ENCODE measurements at places on chromosomes 7 and 10. TPM values are rescaled to one million over a fixed set of nuclear protein-coding genes. Genes with fewer than 3 reads are reported as not detected.
A peak's percentile ranks its signal among the peaks of the same experiment; 100 is the strongest.

DNA sequence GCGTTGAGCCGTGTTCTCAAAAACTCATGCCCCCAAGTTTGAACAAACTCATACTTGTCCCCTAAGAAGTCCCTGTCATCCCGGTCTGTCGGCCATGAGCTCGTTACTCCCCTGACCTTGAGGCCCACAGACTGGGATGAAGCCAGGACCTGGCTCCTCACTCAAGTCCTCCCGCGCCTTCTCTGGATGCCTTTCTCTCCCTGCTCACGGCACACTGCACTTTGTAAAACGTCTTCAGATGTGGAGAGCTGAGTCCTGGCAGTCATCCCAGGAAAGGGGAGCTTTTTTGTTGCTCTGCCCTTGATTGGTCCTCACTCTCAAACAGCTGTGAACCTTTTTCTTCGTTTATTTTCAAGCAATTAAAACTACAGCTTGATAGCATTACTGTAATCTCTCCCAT, 110.8 kb downstream of the JAZF1 start:
- DNase-seq = no peak

Gene TLL2
- 0.32 TPM for total RNA-seq

Gene C7orf57
- total RNA-seq = not detected

DNA sequence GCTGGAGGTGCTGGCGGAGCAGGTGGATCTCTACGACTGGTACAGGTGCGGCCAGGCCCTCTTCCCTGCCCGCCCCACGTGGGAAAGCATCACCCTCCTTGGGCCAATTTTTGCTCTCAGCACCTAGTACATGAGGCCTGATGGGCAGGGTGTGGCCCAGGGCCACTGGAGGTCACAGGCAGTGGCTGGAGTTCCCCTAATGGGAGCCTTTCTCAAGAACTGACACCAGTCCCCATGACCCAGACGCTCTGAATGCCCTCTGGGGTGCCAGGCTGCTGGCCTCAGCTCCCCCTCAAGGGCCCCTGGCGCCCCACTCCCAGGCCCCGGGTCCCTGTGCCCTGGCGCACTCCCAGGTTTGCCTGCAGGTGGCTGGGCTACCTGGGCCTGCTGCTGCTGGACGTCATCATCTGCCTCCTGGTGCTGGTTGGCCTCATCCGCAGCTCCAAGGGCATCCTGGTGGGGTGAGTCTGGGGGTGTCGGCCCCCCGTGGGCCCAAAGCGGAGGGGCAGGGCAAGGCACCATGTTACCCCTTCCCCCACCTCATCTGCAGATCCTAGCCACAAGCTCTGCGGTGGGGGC, 15.9 kb downstream of the TTYH3 start:
- no peak for DNase-seq

Gene CTNNA3
- total RNA-seq = 0.27 TPM

Gene WDFY4
- total RNA-seq = 0.59 TPM

- DNase-seq = peak; percentile 27
These were observed 40.0 kb upstream of the AGR3 start for GRCh38 chr7:16921644-16922257.

DNA sequence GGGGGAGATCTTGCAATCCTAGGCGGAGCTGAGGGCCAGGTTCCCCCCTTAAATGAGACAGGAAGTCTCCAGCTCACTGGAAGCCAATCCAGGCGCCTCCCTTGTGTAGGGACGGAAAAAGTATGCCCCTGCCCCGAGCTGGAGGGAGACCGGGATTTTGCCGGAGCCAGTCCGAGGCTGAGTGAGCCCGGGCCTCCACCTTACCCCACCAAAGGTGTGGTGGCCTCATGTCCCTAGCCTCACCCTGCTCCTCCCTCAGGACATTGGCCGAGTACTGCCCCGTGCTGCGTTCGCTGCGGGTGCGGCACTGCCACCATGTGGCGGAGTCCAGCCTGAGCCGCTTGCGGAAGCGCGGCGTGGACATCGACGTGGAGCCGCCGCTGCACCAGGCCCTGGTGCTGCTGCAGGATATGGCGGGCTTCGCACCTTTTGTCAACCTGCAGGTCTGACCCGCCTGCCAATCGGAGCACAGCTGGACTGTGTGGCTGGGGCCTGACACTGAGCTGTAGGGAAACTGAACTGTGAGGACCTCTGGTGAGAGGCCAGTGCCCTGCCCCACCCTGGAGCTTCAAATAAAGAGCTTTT, 2.0 kb downstream of the FBXL15 start:
- peak; percentile 71 for DNase-seq

- DNase-seq = no peak
These were observed 388.3 kb upstream of the ETV1 start for GRCh38 chr7:14377646-14378266.

Gene FAM131B
- total RNA-seq = 1.2 TPM

GRCh38 chr7:91657483-91658071, 222.9 kb downstream of the MTERF1 start:
- DNase-seq = no peak

Gene RBP4
- total RNA-seq = 0.64 TPM

Gene LRIT1
- 1.1 TPM for total RNA-seq

Gene EGFR
- total RNA-seq = 112 TPM

DNA sequence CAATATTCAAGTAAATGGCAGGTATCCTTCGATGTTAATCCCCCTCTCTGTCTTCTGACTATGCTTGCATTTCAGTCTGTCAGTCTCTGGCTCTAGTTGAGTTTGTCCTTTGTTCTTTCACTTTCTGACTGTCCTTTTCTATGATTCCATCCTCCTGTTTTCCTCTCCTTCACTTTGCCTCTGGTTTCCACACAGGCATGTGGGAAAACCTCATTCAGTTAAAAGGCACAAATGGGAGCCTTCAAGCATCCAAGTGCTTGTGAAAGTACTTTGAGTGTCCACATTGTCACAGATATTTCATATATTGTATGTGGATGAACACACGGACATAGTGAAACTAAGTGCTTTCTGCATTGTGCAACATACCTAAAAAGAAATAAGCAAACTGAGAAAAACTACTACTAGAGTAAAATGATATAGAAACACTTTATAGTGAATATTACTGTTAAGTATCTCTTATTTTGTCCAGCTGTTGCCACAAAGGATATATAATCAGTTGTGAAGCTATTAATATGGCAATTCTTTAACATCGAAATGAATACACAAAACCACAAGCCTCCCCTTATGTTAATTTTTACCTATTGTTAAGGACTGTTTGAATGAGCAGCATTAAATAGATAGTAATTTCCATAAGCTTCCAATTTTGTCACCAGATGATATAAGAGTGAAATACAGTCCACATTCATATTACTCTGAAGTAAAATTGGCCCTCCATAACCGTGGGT, 71.7 kb downstream of the NRBF2 start:
- no peak for DNase-seq

- no peak for DNase-seq
These were observed 152.8 kb downstream of the ZNF248 start for GRCh38 chr10:37704566-37704965.

GRCh38 chr7:122327969-122328368, 23.4 kb upstream of the FEZF1 start:
- no peak for DNase-seq

GRCh38 chr10:5284311-5285057, 80.3 kb upstream of the UCN3 start:
- no peak for DNase-seq

Gene KLLN
- total RNA-seq = 1.1 TPM

DNA sequence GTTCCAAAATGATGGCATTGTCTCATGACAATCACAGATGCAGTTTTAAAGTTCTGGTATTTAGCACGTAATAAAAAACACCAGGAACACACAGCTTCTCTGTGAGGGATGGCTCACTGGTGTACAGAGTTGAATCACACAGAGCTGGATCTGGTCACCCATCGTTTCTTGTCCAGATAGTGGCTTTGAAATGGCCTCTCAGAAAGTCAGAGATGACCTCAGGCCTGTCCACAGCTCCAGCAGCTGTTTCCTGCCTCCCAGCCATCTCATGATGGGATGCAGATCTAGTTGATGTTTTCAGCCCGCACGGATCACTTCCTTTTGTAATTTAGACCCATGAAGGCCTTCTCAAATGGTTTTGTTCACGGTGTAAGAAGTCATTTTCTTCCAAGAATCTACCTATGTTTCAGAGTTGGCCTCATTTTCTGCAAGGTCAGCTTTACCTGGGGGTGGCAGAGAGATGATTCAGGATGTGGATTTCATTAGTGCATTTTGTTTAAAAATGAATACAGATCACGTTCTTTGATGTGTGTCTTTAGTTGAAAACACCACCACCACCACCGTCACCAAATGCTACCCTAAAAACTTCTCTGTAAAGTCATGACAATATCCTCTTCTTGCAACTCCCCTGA, 166.2 kb downstream of the SNX10 start:
- no peak for DNase-seq

Gene ADAM8
- total RNA-seq = 7.4 TPM

GRCh38 chr10:16521311-16522016, at the start of gene C1QL3:
C1QL3 (minus strand) TSS chr10:16521879; CDS start chr10:16521065, 814 bp downstream.
- DNase-seq = no peak

DNA sequence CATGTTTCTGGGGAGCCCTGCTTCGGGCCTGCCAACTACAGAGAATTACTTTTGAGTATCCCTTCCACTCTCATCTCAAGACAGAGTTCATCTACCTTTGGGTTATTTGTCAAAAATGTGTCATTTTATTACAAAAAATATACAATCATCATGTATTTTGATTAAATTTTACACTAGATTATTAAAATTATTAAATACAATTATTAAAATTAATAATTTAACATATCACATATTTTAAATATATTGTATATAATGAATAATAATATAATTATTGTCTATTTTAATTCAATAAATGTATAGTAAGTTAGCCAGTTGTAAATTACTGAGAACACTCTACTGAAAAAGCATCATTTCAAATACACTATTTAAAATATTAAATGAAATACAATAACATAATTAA, 50.9 kb downstream of the FIGNL1 start:
- no peak for DNase-seq

DNA sequence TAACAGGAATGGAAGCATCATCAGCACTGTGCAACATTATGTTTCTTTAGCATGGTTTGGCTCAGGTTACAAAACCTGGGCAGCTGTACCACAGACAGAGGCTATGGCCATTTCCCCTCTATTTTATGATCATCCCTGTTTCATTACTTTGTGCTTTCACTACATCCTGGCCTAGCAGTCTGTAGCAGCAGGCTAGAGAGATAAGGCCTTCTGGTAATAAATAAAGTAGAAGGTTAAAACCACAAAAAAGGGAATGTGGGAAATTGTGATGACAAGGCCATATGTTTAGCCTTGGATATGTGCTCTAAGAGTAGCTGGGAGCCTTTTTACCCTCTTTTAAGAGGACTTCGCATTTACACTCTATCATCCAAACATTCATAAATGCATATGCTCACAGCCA, 266.2 kb upstream of the PHF14 start:
- DNase-seq = no peak

Gene CDHR3
- total RNA-seq = 2.2 TPM

Gene FAM25A
- not detected for total RNA-seq

DNA sequence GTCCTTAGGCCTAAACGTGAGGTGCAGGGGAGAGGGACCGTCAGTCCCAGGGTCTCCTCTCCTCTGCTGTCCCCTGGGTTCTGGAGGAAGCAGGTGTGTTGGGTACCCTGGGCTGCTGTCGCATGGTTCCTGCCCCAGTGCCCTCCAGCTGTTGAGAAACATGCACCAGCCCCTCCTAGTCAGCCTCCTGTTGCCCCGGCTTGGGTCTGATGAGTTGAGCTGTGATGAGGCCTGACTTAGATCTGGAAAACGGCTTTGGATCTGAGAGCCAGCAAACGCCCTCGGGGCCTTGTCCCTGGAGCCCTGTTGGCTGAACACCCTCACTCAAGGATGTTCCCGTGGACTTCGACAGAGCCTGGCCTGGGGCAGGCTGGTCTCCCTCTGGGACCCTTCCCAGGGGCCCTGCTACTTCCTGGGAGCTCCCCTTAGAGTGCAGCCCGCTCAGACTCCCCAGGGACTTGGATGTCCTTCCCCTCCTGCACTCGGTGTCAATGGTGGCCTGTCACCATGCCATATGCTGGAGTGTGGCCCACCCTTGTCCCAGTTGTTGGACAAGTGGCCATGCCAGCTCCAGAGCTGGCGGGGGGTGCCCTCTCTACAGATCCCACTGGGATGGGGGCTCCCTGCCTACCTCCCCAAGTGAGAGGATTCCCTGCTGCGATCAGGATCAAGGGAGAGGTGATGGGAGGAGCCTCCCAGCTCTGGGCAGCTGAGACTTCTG, 12.3 kb downstream of the ZNF316 start:
- DNase-seq = no peak

GRCh38 chr10:6396652-6397051, 183.4 kb downstream of the PRKCQ start:
- no peak for DNase-seq

Gene SFXN3
- total RNA-seq = 65.4 TPM

Gene IFIT1B
- total RNA-seq = not detected

GRCh38 chr7:2522780-2523433, 3.3 kb downstream of the LFNG start:
- DNase-seq = peak; percentile 63

Gene GNG11
- 6.1 TPM for total RNA-seq

Gene A1CF
- not detected for total RNA-seq

DNA sequence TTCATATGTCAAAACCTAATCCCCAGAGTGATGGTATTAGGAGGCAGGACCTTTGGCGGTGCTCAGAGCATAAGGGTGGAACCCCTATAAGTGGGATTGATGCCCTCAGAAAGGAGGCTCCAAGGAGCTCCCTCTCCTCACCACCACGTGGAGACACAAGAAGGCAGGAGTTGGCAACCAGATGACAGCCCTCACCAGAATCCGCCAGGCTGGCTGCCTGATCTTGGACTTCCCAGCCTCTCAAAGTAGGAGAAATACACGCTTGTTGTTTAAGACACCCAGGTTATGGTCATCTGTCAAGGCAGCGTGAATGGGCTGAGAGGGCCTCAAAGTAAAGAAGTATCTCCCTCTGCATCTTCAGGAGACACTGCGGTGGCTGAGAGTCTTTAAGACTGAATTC, 187.7 kb downstream of the TNS3 start:
- DNase-seq = no peak

GRCh38 chr10:11454958-11455566, 156.4 kb downstream of the USP6NL start:
- no peak for DNase-seq

DNA sequence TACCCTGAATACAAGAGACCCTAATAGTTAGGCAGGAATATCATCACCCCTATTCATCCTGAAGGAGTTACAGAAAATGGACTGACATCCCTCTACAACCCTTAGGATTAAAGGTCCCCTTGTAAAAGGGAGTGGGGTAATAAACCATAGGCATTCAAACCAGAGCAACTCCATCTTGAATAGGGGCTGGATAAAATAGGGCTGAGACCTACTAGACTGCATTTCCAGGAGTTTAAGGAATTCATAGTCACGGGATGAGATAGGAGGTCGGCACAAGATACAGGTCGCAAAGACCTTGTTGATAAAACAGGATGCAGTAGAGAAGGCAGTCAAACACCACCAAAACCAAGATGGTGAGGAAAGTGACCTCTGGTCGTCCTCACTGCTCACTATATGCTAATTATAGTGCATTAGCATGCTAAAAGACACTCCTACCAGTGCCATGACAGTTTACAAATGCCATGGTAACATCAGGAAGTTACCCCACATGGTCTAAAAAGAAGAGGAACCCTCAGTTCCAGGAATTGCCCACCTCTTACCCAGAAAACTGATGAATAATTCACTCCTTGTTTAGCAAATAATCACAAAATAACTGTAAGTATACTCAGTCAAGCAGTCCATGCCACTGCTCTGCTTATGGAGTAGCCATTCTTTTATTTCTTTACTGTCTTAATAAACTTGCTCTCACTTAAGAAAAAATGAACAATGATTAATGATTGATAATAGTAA, 37.2 kb downstream of the CUBN start:
- no peak for DNase-seq

- DNase-seq = no peak
These were observed 54.1 kb downstream of the STEAP1B start for GRCh38 chr7:22445853-22446252.
